NCI-H446 (cell line): ENCODE measurements at places on chromosomes 4 and X.

DNA sequence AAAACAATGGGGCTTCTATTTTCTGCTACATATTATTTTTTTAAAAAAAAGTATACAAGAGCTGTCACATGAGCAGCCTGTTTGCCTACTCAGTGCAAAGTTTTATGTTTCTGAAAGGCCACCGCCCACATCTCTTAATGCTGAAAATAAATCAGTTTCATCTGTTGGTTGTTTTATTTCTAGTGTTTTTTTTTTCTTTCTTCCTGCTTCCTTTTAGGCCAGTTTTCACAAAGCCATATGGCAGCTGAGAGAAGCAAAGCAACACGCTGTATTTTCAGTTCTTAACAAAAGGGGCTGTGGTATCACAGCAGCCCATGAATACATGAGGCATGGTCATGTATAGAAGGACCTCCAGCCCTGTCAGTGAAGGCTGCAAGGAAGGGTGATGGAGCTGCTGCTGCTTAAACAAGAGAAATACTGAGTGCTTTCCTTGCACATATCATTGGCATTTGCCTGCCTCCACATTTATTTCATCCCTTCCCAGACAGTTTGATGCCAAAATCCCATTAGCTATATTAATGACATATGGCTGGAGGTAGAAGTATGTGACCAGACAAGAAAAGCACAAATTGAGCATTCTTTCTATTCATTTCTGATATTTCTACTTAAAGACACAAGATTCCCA lies 172.5 kb downstream of the PCDH18 start:
- no peak for DNase-seq

GRCh38 chr4:133152330-133152821 lies 3.3 kb downstream of the PCDH10 start:
- DNase-seq: no peak

DNA sequence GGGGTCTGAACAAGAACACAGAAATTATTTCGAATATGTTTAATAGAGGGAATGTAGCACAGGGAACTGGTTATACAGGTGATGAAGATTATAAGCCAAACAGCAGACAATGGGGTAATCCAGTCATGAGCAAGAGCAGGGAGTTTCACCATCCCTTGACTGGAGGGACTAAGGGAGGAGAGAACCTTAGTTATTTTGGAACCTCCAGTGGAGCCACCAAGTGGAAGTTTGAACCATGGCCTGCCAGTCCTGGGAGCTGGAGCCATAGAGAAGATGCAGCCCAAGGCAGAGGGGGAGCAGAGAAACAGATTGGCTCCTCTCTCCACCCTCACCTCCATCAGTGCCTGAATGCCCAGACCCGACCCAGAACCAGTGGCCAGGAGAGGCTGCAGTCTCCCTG lies 264.6 kb upstream of the RASGEF1B start:
- DNase-seq: no peak

- DNase-seq: peak; percentile 56
Observed at GRCh38 chr4:10917566-10917965, 233.0 kb upstream of the CLNK start.

- no peak for DNase-seq
Observed at GRCh38 chr4:81990898-81991297, 382.9 kb downstream of the HNRNPD start.

- DNase-seq: no peak
Observed at GRCh38 chr4:186144946-186145569, 40.6 kb downstream of the FAM149A start.

DNA sequence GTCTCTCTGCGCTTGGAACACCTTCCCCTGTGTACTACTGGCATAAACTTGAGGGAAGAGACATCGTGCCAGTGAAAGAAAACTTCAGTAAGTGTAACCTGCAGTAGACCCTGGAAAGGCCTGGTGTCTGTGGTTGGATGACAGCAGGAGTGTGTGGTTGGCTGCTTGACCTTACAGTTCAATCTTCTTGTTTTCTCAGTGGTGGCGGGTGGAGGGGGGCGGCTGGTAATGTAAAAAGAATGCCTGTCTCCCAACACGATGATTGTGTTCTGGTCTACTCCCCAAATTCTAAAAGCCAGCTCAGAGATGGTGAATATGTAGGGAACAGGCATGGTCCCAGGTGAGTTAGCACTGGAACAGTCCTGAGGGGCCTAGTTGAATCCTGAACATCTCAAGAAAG lies 18.6 kb downstream of the PSMD10 start:
- DNase-seq: no peak

DNA sequence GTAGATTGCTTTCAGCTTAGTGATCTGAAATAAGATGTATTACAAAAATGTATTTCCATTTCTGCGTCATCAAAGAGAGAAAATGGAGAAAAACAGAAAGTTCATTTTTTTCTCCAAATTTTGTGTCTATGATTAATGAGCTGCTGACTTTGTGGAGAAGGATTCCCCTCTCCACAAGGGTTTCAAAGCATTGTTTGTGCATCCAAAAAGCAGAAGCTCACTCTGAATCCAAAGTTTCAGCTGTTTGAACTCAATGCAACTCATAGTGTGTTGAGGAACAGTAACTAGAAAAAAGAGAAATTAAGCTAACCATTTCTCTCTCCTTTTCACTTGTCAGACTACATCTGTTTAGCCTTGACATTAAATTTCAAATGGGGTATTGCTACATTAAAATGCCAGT lies 62.9 kb upstream of the SLC7A11 start:
- no peak for DNase-seq

GRCh38 chrX:41336447-41336846 lies 2.5 kb downstream of the DDX3X start:
- no peak for DNase-seq

DNA sequence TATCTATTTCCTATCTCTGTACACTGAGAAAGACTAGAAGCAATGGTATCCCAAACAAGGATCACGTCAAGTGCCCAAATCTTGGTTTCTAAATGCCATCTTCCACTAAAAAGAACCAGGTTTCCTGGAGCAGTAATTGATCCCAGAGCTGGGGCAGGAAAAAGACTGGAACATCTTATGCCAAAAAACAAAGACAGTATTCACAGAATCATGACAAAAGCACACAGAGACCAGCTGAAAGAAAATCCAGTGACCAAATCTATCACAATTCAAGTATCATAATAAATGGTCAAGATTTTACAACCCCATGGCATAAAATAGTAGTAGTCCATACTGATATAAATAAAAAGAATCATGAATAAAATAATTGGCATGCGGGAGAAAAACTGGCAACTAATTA lies 44.9 kb downstream of the CENPC start:
- DNase-seq: no peak

DNA sequence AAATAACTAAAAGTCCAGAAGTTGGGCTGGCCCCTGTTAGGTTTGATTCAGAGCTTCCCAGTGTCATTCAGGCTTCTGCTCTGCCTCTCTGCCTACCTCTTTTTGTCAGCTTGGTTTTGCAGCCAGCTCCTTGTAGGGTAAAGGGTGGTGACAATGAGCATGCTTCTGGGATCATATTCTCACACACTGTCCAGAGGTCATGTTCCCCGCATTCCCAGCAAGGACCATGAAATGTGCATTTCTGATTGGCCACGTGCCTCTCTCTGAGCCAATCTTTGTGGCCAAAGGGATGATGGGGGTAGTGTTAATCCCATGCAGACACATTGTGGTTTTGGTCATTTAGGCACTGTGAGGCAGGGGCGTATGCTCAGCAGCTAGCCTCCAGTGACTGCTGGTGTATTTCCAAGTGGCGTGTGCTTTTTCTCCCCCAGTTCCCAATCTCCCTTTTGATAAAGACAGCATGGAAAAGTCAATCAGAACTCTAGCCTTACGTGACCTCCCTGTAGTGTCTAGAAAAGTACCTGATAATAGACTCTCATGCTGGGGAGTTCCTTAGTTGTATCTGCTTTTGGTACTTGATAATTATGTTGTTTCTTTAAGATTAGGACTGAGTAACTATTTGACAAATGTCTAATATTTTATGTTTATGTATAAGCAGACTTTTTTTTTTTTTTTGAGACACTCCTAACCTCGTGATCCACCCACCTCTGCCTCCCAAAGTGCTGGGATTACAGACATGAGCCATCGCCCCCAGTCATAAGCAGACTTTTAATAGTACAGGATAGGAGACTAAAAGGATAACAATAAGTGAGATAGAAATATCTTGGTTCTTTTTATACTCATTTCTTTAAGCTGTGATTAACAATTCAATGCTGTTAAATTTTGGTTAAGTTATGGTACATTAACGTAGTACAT lies 57.8 kb downstream of the KIAA0232 start:
- no peak for DNase-seq

- DNase-seq: no peak
Observed at GRCh38 chr4:59570860-59571476, 1629.2 kb upstream of the ADGRL3 start.

GRCh38 chr4:3802571-3803474 lies 36.6 kb downstream of the ADRA2C start:
- DNase-seq: no peak

DNA sequence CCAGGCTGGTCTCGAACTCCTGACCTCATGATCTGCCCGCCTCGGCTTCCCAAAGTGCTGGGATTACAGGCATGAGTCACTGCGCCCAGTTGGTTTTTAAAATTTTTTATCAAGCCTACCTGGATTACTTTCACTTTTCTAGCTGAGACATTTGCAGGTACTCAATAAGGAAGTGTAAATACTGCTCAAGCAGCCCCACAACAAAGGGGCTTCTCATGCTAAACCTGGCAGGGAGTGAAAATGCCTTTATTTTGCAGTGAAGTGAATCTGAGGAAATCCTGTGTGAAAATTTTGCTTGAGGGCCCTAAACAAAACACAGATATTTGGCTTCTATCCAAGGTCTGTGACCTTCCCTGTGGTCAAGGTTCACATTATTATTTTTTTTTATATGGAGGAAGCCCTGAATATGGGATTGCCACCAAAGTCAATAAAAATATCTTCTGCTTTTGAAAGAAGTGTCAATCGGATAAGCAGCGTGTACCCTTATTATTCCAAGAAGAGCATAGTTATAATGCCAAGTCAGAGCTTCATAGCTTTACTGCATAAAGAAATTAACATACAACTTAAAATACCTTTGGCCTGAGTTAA lies 481.0 kb downstream of the SH2D1A start:
- DNase-seq: no peak

GRCh38 chr4:4427121-4427870 lies 40.4 kb downstream of the NSG1 start:
- no peak for DNase-seq

- no peak for DNase-seq
Observed at GRCh38 chr4:156101571-156101970, 147.9 kb upstream of the CTSO start.

DNA sequence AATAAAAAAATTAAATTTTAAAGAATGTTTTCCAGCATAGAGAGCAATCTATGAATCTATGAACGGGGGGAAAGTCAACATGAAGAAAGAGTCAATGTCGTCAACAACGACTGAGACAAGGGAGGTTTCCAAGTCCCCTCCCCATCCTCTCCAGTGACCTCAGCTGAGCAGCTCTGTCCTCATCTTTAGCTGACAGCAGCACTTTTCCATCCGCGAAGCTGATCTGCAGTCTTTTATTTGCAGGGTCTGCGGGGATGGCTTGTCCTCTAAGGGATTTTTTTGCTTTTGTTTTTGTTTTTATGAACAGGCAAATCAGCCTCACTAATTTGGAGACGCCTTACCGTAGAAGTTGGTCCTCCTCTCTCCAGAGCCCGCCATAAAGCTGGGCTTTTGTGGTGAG lies 46.5 kb downstream of the PRKX start:
- no peak for DNase-seq

DNA sequence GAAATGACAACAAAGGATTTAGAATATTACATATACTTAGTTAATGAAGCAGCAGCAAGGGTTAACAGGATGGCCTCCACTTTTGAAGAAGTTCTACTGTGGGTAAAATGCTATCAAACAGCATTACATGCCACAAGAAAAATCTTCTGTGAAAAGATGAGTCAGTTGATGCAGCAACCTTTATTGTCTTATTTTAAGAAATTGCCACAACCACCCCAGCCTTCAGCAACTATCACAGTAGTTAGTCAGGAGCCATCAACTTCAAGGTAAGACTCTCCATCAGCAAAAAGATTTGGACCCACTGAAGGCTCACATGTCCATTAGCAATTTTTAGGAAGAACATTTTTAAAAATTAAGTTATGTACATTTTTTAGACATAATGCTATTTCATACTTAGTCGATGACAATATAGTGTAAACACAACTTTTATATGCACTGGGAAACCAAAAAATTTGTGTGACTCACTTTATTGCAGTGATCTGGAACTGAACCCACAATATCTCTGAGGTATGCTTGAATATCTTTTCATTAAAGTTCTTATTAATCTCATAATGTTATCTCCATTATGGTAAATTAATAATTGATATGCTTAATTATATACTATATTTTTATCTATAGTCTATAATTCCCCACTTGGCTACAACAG lies 81.2 kb downstream of the SPCS3 start:
- DNase-seq: no peak

DNA sequence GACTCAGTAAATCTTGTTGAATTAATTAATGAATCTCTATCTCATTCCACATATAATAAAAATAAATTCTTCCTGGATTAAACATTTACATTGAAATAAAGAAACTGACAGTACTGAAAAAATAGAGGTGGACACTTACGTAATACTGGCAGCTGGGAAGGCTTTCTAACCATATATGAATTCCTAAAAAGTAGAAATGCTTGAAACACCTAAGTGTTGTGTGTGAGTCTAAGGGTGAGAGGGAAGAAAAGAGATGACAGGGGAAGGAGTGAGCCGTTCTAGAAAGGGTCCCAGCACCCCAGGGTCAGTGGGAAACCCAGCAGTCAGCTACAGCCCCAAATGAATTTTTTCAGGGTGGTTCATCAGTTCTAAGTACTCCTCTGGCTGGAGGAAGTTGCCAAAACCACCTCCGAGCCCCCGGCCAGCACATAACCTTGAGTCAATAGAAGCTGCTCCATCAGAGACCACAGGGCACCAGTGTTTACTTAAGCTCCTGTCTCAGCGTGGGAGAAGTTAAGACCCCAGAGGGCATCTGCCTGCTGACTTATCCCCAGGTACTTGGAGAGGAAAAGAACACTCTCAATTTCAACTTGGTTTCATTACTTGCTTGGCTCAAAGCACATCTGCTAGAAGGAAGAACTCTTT lies 18.3 kb downstream of the GAB3 start:
- no peak for DNase-seq

GRCh38 chr4:93888308-93888707 lies 59.8 kb downstream of the ATOH1 start:
- DNase-seq: no peak

- DNase-seq: no peak
Observed at GRCh38 chr4:36990128-36990872, 254.2 kb upstream of the NWD2 start.

DNA sequence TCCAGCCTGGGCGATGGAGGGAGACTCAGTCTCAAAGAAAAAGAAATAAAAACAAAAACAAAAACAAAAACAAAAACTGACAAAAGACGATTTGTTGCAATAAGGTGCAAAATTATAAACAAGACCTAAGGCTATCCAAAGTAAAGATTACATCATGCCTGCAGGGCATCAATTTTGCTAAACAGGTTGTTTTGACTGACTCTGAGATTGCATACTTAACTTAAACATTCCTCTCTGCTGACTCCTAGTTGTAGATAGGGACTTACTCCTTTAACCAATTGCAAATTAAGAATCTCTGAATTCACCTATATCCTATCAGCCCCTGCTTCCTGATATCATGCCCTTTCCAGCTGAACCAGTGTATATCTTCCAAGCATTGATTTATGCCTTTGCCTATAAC lies 2687.3 kb downstream of the PCDH7 start:
- DNase-seq: no peak

GRCh38 chr4:105179539-105180401 lies 33.1 kb downstream of the TET2 start:
- no peak for DNase-seq
